ENCODE measurements at places on chromosomes 1 and 21.

DNA sequence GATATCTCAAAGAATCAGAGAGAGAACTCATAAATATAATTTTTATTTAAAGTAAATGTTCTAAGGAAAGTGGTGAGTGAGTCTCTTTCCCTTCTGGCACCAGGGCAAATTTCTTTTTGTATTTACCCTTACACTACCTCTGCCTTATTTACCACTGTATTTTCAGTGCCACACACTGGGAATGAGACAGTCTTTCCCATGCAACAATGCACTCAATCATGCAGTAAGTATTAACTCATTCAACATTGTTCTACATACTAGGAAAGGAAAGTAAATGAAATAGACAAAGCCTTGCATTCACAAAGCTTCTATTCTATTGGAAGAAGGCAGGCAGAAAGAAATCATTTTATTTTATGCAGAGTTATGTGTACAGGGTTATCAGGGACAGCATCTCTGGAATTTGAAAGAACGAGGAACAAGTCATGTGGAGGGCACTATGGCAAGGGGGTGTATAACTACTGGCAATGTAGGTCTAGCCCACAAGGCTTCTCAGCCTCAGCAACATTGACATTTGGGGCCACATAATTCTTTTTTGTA, 129.8 kb upstream of the PRDX6 start:
- no peak for DNase-seq

- no peak for DNase-seq
Observed at GRCh38 chr1:64849942-64850341, 105.1 kb downstream of the RAVER2 start.

GRCh38 chr1:55413286-55413685, 198.1 kb upstream of the USP24 start:
- no peak for DNase-seq

DNA sequence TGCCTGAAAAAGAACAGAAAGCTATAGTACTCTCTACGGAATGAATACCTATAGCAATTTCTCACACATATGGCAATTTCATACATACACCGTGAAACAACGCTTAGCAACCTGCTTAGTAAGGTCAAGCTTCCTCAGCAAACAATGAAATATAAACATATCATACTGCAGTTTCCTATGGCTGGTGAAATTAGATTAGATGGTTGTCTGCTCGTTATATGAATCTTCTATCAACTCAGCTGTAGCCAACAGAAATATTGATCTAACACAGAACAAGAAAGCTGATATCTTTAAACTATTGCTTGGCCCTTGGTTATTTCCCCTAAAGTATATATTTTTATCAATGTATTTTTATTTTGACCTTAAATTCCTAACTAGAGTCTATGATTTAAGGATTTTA, 187.8 kb downstream of the SLC44A5 start:
- peak; percentile 78 for DNase-seq

- DNase-seq: no peak
Observed at GRCh38 chr1:237383791-237384190, 341.8 kb downstream of the RYR2 start.

DNA sequence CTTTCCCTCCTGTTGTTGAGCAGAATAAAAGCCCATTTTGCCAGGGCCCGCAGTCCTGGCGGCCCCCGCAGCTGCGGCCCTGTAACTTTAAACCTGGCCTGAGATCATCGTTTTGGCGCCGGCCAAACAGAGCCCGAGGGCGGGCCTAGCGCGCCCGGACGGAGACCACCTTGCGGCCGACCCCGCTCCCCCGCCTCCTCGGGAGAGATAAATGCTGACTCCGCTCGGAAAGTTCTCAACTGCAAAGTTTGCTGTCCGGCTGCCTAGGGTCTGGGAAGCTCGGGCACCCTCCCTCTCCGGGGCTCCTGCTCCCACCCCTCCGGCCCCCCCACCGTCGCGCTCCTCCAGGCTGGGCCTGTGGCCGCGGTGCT, at the start of gene PDPN:
Gene PDPN, plus strand, starts transcription at position 238 of the 371 bp plus-strand sequence. CDS start 202 bp downstream, outside the sequence.
- no peak for DNase-seq

GRCh38 chr1:222886194-222886854, 71.5 kb downstream of the DISP1 start:
- DNase-seq: no peak

DNA sequence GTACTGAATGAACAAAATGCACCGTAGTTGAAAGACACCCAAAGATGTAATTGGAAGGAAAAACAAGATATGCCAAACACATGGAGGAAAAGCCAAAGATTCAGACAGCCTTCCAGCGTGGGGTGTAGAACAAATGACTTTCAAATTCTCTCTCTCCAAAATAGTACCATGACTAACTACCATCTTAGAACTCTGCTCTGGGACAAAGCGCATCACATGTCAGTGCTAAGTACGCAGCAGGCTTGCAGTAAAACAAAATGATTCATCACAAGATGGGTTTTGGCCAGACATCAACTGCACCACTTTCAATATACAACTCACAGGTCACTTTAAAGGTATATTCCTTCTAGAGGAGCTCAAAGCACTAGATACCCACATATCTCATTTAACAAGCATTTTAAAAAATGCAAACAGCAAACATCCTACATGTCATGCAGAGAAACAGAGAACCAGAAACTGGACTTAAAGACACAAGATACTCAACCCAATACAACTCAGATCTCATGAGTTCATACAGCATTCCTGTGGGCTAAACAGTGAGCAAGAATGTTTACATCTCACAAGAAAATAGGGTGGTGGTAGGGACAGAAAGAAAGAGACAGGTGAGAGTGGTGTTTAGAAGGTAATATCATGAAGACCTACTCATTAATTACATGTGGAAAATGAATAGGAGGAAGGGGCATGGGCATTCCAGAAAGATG, 75.7 kb downstream of the BCAR3 start:
- DNase-seq: no peak

GRCh38 chr1:44418022-44418673, 13.1 kb downstream of the RNF220 start:
- DNase-seq: no peak

GRCh38 chr1:246364415-246364941, 142.6 kb downstream of the SMYD3 start:
- no peak for DNase-seq

- DNase-seq: no peak
Observed at GRCh38 chr1:78214334-78214733, 168.6 kb downstream of the GIPC2 start.

DNA sequence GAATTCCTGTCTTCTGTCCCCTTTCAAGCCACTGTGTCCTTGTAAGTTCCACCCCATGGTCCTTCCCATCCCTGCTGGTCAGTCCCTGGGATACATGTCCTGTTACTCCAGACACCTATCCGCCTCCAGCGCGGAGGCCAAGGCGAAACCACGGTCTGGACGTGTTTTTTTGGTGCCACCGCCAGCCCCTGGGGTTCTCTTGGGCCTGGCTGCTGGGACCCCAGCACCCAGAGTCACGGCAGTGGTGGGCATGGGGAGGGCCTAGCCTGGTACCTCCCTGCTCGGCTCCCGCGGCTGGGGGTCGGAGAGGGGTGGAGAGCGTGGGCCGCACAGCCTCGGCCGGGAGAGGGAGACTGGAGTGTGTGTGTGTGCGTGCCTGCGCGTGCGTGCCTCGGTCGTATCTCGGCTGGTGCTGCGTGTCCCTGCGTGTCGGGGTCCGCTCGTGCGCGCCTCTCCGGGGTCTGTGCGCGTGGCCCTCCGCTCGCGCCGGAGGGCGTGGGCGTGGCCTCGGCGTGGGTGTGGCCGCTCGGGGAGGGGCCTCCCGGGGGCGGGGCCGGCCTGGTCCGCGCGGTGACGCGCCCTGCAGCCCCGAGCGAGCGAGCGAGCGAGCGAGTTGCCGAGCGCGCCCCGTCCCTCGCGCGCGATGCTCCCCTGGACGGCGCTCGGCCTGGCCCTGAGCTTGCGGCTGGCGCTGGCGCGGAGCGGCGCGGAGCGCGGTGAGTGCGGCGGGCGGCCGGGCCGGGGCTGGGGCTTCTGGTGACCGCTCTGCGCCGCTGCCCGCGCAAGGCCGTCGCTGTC, at the start of gene VWA1:
Gene VWA1, plus strand, starts transcription at position 585 of the 798 bp plus-strand sequence. Its CDS starts 59 bp downstream, at position 644.
- DNase-seq: no peak

DNA sequence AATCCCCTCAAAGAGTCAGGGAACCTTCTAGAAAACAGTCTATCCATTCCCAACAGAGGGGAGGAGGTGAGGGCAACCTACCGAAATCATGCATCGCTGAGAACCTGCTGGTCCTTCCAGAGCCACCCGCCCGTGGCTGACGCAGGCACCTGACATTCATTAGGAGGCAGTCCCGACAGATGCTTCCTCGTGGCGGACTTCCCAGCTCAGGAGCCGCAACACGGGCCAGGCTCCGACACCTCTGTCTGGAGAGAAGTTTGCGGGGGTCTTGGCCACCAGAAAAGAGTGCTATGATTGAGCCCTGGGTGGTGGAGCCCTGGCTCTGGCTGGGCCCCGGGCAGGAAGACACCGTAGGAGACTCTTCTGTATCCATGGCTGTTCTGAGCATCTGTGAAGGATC, 86.4 kb upstream of the ARHGEF16 start:
- DNase-seq: no peak

DNA sequence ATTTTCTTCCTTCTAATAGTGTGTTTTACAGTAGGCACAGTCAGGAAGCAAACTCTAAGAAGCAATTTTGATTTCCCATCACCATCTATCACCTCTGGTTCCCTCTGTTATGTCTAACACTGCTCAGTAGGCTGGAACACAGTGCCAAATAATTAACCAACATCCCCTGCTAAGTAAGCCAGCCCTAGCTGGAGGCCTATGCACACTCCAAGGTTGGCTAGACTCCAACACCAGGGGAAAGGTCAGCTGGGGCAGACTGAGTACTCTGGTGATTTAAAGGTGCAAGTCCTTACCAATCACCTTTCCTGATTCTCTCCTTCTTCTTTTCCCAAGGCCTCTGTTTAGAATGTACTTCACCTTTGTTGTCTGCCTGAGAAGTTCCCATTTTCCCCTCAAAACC, 46.5 kb upstream of the BEND5 start:
- DNase-seq: no peak

Data from SK-N-DZ (cell line).